Stimulated activated CD4-positive, alpha-beta T cell treated with anti-CD3 and anti-CD28 coated beads, TNF-alpha, amount 100 ng/mL, for 24 hours (primary cell): ENCODE measurements at places on chromosomes 7 and 10.

- no peak for DNase-seq
Observed at GRCh38 chr7:148332191-148333186, 258.1 kb upstream of the C7orf33 start.

GRCh38 chr7:51005074-51005473, 222.4 kb upstream of the GRB10 start:
- no peak for DNase-seq

GRCh38 chr10:93143281-93143680, 69.6 kb downstream of the CYP26A1 start:
- no peak for DNase-seq

DNA sequence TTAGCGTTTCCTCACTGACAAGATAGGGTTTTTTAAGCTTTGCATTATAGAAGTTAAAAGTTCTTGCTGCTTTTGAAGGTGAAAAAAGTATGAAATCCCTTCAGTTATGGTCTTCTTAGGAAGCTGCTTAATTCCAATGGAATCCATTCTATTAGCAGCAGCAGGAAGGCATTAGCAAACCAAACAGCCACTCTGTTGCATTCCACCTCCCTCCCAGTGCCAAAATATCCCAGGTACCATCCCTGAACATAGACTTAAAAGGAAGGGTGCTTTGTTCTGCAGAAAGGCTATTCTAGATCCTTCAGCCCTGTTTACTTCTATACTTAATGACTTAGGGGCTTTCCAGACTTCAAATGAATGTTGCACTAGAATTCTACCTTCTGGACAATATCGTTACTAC, 23.8 kb downstream of the ENO4 start:
- no peak for DNase-seq

DNA sequence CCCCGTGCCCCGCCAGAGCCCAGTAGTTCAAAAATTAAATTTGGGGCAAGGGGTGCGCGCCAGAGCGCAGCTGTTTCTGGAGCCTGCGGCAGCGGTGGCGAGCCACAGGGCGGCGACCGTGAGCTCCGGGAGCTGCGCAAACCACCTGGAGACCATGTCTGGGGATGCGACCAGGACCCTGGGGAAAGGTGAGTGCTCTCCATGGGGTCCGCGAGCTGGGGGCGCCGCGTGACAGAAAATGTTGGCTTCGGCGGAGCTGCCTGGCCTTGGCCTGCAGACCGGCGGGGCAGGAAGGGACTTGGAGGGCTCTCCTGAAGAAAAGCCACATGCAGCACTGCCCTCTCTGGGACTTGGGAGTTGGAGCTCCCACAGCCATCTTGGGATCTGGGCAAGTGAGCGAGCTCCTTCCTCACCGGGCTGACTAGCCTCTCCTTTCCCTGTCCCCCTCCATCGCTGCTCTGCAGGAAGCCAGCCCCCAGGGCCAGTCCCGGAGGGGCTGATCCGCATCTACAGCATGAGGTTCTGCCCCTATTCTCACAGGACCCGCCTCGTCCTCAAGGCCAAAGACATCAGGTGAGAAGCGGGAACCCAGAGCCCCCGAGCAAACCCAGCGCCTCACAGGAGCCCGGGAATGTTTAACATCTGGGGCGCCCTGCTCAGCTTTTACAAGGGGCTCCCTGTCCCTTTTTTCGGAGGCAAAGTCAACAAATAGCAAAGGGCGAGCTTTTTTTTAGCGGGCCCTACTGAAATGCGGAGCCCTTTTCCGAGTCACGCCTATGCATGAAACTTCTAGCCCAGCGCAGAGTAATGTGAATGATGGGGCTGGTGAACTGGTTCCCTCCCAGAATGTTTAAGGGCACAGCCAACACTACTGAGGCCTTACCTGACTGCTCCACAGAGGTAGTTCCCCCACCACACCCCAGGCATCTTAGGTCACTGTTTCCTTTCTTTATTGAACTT, 6.1 kb downstream of the GSTO2 start:
- DNase-seq = no peak

DNA sequence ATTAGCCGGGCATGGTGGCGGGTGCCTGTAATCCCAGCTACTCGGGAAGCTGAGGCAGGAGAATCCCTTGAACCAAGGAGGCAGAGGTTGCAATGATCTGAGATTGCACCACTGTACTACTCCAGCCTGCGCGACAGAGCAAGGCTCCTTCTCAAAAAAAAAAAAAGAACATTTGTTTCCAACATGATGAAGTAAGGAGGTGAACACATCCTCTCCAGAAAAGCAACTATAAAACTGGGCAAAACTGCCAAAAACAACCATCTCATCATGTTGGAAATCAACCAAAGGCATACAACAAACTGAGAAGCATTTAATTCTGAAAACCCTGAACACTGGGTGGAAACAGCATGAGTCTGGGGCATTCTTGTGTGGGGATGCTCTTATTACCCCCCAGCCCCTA, 14.3 kb downstream of the PRTFDC1 start:
- DNase-seq = no peak

DNA sequence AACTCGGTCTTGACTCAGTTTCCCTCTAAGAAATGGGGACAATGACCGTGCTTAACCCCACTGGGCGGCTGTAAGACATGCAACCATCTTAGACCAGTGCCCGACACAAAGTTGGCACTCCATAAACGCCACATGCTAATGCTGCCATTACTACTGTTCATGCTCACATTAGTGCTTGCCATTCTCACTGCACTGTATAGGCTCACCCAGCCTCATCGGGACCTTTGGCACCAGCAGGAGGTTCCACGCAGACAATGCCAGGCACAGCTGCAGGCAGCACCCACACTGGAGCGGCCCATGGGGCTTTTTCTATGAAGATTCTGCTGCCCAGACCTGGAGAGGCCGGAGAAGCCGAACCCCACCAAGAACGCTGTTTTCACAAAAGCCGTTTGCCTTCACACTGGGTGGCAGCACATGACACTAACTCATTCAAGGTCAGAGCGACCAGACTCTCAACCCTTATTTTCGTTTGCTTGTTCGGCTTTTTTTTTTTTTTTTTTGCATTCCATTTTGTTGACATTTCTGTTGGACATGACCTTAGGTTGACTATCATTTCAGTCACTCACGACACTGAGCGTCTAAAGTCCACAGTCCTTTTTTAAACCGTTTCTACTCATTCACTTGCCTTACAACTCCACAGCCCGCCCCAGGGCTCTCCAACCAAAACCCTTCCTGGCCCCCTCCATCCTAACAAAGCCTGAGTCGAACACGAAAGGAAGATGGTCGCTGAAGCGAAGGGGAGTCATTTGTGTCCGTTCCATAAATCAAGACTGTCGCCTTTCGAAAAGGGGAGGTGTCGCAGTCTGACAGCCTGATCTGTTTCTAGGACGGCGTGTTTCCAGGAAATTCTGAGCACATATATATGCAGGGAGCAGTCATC, 124.4 kb upstream of the RNF32 start:
- no peak for DNase-seq

DNA sequence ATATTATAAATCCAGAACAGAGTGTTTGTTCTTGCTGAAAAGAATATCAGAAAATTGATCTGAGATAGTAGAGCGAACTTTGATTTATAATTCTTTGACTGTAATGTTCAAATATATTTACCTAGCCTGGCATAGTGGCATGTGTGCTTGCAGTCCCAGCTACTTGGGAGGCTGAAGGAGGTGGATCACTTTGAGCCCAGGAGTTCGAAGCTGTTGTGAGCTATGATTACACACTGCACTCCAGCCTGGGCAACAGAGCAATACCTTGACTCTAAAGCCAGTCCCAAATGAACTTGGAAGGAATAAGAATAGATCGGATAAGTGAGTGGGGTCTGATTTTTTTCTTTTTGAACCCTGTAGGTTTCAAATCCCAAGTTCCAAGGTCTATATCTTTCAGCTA, 23.5 kb downstream of the GNG11 start:
- DNase-seq = no peak

GRCh38 chr10:59536167-59537014, 173.3 kb downstream of the SLC16A9 start:
- no peak for DNase-seq

- no peak for DNase-seq
Observed at GRCh38 chr10:117615649-117616048, 73.1 kb downstream of the EMX2 start.

DNA sequence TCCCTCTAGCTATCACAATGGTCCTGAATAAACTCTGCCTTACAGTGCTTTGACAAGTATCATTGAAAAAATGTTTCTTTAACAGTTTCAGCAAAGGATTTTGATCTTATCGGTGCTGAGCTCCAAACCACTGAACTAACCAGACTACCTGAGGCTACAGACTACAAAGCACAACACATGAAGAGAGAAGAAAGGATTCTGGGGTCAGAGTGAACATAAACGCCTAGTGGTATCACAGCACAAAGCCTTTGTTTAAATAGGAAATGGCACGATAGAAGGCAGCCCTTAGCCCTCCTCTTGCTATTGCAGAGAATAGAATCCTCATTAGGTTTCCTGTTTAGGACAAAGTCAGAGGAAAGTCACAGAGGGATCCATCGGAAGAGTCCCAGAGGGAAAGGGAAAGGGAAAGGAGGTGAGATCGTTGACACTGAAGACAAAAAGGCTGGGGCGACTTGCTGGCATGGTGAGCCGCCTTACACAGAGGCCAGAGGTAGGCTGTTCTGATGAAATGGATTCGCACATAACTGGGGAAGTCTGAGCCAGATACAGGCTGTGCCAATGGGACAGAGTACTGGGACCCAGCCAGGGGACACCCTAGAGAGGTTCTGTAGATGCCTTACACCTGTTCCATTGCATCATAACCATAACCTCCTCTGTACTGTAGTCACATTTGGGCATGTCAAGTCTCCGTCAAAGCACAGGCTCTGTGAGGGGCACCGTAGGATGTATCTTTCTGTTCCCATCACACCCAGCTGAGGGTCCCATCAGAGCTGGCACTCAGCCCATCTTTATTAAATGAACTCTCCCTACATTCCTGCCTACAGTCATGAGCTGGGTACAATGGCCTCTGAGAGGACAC, 71.5 kb downstream of the XPNPEP1 start:
- no peak for DNase-seq

- DNase-seq = no peak
Observed at GRCh38 chr7:48031111-48031510, 2.2 kb upstream of the SUN3 start.

DNA sequence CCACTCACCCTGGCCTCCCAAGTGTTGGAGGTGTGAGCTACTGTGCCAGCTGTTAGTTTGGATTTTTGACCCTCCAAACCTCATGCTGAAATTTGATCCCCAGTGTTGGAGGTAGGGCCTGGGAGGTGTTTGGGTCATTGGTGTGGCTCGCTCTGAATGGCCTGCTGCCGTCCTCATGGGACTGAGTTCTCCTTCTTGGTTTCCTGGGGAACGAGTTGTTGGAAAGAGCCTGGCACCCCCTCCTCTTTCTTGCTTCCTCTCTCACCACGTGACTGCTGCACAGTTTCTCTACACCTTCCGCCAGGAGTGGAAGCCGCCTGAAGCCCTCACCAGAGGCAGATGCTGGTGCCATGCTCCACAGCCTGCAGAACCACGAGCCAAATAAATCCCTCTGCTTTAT, 253.5 kb downstream of the PHTF2 start:
- no peak for DNase-seq

GRCh38 chr10:12980713-12981306, 20.7 kb downstream of the CCDC3 start:
- DNase-seq = no peak

DNA sequence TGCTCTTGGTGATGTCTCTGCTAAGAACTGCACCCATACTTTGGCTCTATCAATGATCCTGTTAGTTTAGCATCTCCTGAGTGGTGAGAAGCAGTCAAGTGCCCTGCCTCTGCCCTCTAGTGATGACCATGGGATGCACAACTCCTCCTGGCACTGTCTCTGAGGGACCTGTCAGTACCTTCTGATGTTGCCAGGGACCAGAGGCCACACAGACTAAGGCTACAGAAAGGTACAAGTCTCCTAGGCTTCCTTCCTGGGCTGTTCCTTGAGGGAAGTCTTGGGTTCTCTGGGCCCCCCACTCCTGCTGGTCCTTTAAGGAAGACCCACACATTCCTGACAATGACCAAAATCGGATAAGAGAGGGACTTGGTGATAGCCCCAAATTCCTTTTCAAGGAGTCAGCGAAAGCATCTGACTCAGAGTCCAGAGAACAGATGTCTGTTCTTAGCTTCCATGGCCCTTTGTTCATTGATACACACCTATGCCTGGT, 15.3 kb downstream of the NKX2-3 start:
- no peak for DNase-seq

GRCh38 chr7:38222481-38223096, 44.5 kb downstream of the STARD3NL start:
- DNase-seq = no peak

GRCh38 chr7:41046221-41046761, 656.6 kb downstream of the INHBA start:
- DNase-seq = no peak

GRCh38 chr7:16817536-16817935, 12.7 kb upstream of the AGR2 start:
- no peak for DNase-seq

DNA sequence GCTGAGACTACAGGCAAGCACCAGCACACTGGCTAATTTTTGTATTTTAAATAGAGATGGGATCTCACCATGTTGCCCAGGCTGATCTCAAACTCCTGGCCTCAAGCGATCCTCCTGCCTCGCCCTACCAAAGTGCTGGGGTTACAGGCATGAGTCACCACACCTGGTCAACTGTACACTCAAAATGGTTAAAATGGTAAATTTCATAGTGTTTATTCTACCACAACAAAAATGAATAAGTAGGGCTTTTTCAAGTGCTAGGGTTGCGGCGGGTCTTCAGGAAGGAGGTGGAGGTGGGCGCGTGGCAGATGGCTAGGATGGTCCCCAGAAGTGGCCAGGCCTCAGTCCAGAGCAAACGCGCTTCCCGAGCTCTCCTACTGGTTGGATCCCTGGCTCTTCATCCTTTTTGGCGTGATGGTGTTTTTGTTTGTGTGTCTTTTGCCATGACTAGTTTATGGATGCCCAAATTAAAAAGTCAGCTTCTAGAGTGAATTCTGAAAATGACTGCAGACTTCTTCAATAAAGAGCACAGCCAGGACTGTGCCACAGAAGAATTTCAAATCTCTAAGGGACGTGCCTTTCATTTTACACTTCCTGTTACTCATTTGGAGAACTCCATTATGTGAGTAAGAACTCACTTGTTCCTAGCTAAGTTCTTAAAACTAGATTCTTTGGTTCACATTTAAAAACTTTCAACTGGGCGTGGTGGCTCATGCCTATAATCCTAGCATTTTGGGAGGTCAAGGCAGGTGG, 73.9 kb downstream of the TMEM130 start:
- no peak for DNase-seq

- no peak for DNase-seq
Observed at GRCh38 chr7:27141923-27142579, 1.4 kb downstream of the HOXA5 start.

GRCh38 chr7:26704036-26704435, 160.4 kb downstream of the SKAP2 start:
- DNase-seq = no peak
